ENCODE measurements at places on chromosomes 3 and 15.

DNA sequence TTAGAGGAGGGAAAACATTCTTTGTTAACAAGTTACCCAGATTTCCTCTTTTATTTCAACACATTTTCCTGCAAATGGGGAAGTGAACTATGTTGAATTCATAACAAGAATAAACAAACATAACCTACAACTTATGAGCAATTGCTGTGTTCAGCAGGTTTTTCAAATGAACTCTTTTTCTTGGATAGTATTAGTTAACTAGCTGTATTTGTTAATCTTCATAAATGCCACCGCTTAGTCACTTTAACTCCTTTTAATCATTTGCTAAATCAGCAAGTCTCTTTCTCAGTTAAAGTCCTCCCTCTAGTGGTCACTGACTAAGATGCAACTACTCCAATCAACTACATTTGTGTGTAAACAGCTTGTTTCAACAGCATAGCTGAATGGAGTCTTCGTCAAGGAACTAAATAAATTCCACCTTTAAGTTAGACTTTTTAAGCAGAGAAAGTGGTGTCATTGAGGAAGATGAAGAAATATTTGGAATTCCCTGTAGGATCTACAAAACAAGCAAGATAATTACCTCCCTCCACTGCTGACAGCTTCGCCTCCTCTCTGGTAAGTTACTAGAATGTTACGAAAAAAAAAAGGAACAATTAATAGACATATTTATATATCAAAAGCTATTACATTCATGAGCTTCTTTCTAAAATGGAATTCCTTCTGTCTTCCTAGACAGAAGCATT, 1122.0 kb downstream of the ROBO1 start:
- peak; percentile 81 for DNase-seq

GRCh38 chr3:77682162-77682561, 642.3 kb downstream of the ROBO2 start:
- DNase-seq = no peak

GRCh38 chr3:8972639-8973038, 9.4 kb upstream of the RAD18 start:
- no peak for DNase-seq

GRCh38 chr3:189927975-189928895, 192.5 kb downstream of the P3H2 start:
- no peak for DNase-seq

DNA sequence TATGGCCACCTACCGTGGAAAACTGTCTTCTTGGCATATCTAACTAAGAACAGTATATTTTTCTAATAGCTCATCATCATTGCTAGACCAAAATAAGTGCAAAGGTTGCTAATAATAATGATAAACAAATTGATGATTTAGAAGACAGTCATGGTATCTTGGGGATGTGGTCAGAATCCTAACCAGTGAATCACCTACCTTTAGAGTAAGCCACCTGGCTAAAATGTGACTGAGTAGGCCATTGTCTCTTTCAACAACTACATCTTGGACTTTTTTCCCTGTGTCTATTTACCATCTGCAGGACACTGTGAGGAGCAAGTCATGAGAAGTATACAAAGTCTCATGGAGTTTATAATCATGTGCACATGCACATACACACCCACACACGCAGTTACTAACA, 273.5 kb upstream of the SEMA6D start:
- no peak for DNase-seq

DNA sequence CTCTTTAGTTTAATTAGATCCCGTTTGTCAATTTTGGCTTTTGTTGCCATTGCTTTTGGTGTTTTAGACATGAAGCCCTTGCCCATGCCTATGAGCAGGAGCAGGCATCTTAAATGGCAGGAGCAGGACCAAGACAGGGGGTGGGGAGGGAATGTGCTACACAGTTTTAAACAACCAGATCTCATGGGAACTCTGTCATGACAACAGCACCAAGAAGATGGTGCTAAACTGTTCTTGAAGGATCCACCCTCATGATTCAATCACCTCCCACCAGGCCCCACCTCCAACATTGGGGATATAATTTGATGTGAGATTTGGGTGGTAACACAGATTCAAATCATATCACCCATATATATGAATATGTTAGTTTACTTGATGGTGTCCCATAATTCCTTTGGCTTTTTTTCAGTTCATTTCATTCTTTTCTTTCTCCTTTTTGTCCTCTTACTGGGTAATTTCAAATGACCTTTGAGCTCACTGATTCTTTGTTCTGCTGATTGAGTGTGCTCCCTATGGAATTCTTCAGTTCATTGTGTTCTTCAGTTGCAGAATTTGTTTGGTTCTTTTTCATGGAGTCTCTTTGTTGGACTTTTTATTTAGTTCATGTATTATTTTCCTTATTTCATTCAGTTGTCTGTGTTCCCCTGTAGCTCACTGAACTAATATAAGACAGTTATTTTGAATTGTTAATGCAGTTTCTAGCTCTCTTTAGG, 62.6 kb downstream of the DOCK3 start:
- no peak for DNase-seq

- no peak for DNase-seq
Observed at GRCh38 chr3:194995334-194995733, 275.6 kb downstream of the XXYLT1 start.

GRCh38 chr15:63191895-63192618, 2.7 kb downstream of the RAB8B start:
- no peak for DNase-seq

DNA sequence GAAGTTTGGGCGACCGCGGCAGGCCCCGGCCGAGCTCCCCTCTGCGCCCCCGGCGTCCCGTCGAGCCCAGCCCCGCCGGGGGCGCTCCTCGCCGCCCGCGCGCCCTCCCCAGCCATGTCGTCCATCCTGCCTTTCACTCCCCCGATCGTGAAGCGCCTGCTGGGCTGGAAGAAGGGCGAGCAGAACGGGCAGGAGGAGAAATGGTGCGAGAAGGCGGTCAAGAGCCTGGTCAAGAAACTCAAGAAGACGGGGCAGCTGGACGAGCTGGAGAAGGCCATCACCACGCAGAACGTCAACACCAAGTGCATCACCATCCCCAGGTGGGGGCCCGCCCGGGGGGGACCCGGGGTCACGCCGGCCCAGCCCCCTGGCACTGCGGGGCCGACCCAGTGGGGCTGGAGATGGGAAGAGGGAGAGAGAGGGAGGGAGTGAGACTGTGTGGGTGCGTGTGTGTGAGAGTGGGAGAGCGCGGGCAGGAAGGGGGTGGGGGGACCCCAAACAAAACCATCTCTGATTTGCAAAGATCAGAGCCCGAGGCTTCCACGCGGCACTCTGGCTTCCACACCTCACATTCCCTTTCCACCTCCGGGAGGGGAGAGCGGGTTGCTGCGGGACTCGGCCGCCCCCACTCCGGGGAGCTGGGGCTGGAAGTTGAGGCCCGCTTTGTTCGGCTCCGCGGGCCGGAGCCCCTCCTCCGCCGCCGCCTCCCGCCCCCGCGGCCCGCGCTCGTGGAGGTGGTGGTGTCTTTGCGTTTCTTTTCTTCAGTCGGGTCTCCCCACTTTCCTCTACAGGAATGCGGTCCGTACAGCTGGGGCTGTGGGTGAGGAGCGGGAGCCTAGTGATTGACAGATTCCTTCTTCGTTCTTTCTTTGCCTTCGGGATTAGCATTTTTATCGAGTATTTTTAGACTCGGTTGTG, 898 bp downstream of the SMAD3 start:
- no peak for DNase-seq

GRCh38 chr3:64176461-64176996, 48.7 kb downstream of the PRICKLE2 start:
- DNase-seq = no peak

DNA sequence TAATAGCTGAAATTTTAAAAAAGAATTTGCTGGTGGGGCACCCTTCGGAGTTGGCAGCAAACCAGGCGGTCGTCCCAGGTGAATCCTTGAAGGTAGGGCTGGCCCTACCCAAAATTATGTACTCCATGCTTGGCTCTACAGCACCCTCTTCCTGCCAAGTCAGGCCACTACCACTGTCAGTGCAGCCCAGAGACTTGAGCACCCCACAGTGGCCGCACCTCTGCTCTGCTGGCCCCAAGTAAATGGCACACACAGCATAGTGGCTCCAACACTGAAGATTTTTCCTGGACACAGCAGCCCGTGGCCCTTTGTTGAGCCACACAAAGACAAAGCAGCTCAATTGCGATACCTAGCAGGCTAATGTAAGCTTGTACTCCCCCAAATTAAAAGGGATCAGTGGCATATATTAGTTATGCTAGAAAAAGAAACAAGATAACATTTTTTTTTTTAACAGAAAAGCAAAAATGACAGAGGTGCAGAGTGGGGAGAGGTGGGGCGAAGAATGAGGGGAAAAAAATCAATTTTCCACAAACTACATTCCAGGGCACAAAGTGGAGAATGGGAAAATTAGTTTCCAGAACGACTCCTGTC, 250.5 kb downstream of the UACA start:
- no peak for DNase-seq

GRCh38 chr3:100880845-100881244, 112.4 kb downstream of the ABI3BP start:
- no peak for DNase-seq

GRCh38 chr3:127252446-127252845, 35.4 kb downstream of the PRR20G start:
- no peak for DNase-seq

DNA sequence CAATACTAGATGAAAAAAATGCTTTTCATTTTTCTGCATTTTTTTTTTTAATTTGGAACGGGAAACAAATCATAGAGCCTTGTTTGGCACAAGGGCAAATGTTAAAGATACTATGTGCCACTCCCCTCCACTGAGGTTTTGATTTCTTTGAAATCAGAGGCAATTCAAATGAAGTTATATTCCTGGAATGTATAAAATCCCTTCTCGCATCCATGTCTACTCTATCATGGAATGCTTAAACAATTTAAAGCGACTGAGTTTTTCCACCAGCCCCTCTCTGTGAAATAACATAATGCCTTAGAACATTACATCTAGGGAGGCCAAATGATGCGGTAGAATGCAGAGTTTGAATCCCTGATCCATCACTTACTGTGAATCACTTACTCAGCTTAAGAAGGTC, 69.7 kb downstream of the FMN1 start:
- no peak for DNase-seq

GRCh38 chr15:63238796-63239195, 38.6 kb upstream of the APH1B start:
- no peak for DNase-seq

DNA sequence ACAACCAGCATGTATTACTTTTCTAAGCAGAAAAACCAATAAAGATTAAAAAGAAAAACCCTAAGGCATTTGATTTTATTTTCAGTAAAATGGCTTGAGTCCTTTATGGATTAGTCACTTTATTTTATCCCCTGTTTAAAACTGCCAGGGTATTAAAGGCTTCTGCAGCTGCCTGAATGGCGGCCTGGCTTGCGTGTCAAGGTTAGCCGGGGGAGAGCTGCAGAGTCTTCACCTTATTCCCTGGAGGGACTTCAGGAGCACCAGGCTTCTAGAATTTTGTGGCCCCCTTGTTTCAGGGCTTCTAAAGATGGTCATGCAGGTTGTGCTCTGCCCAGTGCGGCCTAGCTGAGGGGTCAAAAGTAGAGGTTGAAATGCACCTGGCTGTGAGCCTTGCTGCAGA, 58.0 kb upstream of the ICE2 start:
- DNase-seq = no peak

GRCh38 chr3:158651192-158651591, 6.9 kb downstream of the GFM1 start:
- DNase-seq = no peak

DNA sequence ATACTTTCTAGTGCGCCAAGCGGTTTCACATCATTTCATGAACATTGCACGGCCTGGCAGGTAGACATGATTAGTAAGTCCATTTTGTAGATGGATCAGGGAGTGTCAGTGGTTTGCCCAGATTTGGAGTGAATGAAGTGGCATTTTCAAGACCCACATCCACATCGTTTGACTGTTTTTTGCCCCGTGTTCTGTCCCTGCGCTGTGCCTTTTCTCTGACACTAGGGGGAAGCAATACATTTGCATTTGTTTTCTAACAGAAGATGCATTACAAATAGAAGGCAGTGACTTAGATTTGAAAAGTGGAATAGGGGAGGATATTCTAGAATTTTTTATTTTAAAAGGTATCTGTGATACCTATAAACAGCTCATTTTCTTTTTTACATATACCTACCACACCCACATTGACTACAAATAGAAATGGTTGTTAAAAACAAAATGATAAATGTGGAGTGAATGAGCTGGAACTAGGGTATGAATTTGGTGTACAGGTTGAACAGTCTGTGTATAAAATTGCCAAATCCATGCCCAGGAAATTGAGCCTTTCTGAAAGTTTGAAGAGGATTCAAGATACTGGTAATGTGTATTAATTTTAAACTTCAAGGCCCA, 98.0 kb downstream of the USP13 start:
- DNase-seq = peak; percentile 8

GRCh38 chr15:35850284-35850683, 304.3 kb upstream of the DPH6 start:
- no peak for DNase-seq
